ENCODE measurements at places on chromosomes 7 and 10.

GRCh38 chr7:13904689-13905088, 84.8 kb downstream of the ETV1 start:
- DNase-seq: no peak

- no peak for DNase-seq
Measured at GRCh38 chr7:139714163-139714901, 63.5 kb downstream of the HIPK2 start.

DNA sequence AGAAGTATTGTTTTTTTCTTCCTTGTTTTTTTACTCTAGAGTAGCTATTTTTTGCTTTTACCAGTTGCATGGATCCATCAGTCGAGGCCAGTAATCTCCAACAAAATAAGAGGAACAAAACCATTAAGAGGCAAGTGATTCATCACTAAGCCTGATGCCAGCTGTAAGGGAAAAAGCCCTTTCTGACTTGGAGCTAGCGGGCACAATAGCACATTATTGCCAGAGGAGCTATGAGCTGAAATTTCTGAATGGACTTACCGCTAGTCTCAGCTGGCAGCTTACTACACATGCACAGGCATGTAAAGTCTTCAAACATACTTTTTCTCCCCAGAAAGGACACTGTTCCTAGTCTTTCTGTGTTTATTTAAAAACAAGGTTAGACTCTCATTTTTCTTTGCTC, 41.6 kb upstream of the PTPRZ1 start:
- DNase-seq: no peak

- no peak for DNase-seq
Measured at GRCh38 chr7:96111405-96111804, 210.5 kb downstream of the SLC25A13 start.

GRCh38 chr10:130816116-130816901, 495.2 kb downstream of the TCERG1L start:
- DNase-seq: no peak

- DNase-seq: no peak
Measured at GRCh38 chr7:20865684-20866083, 79.0 kb upstream of the SP8 start.

DNA sequence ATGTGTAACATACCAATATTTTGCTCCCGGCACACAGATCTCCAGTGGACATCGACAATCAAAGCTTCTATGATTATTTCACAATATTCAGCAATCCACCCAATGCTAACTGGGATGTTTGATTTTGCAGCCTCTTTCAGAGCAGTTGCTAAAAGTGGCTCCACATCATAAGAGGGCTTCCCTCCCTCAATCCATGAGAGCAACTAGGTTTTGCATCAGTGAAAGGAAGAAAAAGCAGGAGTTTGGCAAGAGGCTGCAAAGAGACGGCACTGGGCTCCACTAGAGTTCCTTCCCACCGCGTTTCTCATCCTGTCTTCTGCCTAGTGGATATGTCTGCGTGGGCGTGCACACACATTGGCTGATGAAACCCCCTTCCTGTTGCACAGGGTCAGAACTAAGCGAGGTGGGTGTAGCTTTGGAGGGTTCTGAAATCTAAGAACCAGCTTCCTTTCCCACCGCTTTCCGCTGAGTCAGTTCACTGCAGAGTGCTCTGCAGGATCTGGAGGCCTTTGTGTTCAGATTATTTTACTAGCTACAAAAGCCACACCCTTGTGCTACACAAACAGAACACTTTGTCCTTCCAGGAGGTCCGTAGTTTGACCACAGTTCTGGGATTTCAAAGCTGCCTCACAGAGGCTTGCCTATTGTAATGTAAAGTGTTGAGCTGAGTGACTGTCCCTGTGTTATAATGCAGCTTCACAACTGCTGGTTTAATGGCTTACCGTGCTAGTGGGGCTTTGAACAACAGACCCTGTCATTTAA, 28.1 kb downstream of the ARL4A start:
- DNase-seq: no peak

- no peak for DNase-seq
Measured at GRCh38 chr7:71261066-71261465, 129.1 kb downstream of the GALNT17 start.

All from activated T-cell treated with anti-CD3 and anti-CD28 coated beads, Interleukin-2, amount 50 U/mL, for 1 hour (primary cell).